ENCODE measurements at places on chromosomes 1 and 21.
A peak's percentile ranks its signal among the peaks of the same experiment; 100 is the strongest.

GRCh38 chr1:73761559-73761958 is 436.4 kb downstream of the LRRIQ3 start:
- DNase-seq, result no peak

GRCh38 chr1:42017259-42017658 is 98.5 kb upstream of the HIVEP3 start:
- DNase-seq, result no peak

DNA sequence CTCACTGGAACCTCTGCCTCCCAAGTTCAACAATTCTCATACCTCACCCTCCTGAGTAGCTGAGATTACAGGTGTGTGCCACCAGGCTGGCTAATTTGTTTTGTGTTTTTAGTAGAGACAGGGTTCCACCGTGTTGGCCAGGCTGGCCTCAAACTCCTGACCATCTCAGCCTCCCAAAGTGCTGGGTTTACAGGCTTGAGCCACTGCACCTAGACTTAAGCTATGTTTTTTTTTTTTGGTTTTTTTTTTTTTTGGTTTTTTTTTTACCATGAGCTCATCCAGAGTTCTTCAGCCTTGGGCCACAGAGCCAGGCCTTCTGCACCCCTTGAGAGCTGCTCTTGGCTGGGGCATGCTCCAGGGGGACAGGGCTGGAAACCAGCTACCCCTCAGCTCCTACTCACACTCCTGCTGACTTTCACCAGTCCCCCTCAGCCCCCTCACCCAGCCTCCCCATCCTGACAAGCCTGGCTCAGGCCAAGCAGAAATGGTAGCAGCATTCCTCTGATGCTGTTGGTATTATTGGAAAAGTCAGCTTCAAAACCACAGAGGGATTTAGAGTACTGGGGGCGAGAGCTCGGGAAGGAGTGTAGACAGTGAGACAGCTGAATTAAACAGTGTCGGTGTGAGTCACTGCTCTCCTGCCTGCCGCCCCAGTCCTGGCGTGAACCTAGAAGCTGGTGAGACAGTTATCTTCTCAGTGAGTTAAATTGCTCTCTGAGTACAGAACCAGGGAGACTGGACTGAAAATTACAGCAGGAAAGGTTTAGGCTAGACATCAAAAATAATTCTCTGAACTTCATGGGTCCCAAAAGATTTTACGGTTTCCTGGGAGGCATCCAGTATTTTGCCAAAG is 63.7 kb downstream of the NAV1 start:
- peak; percentile 98 for DNase-seq

DNA sequence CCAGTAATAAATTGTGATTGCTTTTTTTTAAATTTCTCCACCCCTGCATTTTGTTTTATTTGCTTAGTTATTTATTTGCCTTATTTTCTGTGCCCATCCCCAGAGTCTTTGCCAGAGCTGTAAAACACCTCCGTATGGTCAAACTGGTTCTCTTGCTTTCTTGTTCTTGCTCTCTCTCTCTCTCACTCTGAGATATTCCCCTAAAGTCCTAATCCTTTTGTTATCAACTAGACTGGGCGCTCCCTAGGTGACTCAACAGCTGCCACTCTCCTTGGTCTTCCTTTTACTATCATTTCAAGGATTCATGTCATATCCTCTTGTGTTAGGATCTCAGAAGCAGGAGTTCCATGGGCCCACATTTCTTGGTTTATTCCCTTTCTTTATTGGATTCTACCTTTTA is 160.0 kb downstream of the PRDM2 start:
- no peak for DNase-seq

DNA sequence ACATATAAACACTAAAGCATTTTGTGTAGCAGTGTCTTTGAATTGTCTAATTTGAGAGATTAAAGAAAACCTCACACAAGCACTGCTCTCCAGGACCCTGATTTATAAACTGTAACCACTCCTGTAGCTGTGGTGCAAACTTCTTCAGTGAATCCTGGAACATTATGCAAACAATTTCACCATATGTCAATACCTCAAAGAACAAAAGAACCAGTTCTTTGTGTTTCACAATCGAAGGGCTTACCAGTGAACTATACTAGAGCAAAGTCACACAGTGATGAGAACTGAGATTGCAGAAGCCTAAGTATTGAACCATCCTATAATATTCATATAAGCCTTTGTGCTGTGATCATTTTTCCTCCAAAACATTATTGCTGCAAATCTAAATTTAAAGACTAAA is 21.5 kb downstream of the DPH5 start:
- peak; percentile 79 for DNase-seq

- peak; percentile 77 for DNase-seq
Observed at GRCh38 chr1:208006258-208006920, 95.5 kb upstream of the CD34 start.

DNA sequence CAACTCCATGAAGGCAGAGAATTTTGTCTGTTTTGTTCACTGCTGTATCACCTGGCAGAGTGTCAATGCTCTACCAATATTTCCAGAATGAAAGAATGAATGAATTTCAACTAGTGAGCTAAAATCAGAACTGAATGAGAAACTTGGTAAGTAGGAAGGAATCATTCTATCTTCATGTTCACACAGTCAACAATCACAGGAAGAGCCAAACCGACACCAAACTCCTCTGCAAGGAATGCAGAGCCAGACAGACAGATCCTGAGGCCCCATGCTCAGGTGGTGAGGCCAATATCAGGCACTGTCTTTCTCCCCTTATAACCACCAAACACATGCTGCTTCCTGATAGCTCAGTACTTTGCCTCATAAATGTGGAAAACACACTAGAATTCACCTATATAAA is 139.1 kb downstream of the SLC45A1 start:
- peak; percentile 53 for DNase-seq

Data from amniotic epithelial cell (primary cell).